ENCODE measurements at places on chromosomes 1 and 21. TPM values are rescaled to one million over a fixed set of nuclear protein-coding genes. Genes with fewer than 3 reads are reported as not detected.

OR10Z1 gene
- total RNA-seq: not detected

AADACL3 gene
- not detected for total RNA-seq

TRAF3IP3 gene
- not detected for total RNA-seq

LY9 gene
- total RNA-seq: 0.15 TPM

FAM72D gene
- 4.5 TPM for total RNA-seq

Measured in A549 treated with AZD2906 at 1 μM for 4 hours (cell line).